ENCODE measurements at places on chromosomes 2 and 18. TPM values are rescaled to one million over a fixed set of nuclear protein-coding genes. Genes with fewer than 3 reads are reported as not detected.

GRCh38 chr2:173146590-173146989 lies 70.9 kb downstream of the MAP3K20 start:
- DNase-seq, result no peak

The CHRNG gene
- total RNA-seq, result not detected

DNA sequence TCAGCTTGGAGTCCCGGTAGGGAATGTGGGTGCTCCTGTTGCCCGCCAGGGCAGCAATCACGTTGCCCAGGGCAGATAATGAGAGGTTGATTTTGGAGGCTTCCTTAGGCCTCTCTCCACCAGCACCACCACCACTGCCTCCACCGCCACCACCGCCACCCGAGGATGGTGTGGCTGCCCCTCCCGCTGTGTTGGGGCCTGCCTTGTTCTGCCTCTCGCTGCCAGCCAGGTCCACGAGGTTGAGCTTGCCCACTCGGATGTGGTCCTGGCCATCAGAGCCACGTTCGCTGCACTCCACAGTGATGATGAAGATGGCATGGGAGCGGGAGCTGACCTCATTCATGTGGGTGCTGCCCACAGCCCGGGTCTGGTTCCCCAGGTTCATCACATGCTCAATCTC lies 1.3 kb downstream of the KIF3C start:
- DNase-seq, result no peak

The C1QL2 gene
- 0.27 TPM for total RNA-seq

The MCM6 gene
- 18.2 TPM for total RNA-seq

- DNase-seq, result no peak
These were observed 95.9 kb upstream of the GRB14 start for GRCh38 chr2:164717000-164717803.

GRCh38 chr2:10309286-10309685 lies 6.6 kb downstream of the HPCAL1 start:
- no peak for DNase-seq

GRCh38 chr18:31892936-31893335 lies 50.0 kb downstream of the TRAPPC8 start:
- DNase-seq, result no peak

DNA sequence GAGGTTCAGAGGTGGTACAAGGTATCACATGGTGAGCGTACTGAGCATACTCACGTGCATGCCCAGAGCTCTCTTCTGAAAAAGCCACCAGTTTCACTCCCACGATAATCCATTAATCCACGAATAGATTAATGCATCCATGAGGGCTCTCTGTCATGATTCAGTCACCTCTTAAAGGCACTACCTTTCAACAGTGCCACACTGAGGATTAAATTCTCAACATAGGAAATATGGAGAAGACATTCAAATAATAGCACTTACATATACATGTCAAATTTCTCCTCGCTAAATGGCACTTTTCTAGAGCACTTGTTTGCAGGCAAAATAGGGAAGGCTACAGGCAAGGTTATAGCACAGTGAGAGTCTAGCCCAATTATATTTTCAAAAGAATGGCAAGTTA lies 825.9 kb downstream of the TRIB2 start:
- no peak for DNase-seq

DNA sequence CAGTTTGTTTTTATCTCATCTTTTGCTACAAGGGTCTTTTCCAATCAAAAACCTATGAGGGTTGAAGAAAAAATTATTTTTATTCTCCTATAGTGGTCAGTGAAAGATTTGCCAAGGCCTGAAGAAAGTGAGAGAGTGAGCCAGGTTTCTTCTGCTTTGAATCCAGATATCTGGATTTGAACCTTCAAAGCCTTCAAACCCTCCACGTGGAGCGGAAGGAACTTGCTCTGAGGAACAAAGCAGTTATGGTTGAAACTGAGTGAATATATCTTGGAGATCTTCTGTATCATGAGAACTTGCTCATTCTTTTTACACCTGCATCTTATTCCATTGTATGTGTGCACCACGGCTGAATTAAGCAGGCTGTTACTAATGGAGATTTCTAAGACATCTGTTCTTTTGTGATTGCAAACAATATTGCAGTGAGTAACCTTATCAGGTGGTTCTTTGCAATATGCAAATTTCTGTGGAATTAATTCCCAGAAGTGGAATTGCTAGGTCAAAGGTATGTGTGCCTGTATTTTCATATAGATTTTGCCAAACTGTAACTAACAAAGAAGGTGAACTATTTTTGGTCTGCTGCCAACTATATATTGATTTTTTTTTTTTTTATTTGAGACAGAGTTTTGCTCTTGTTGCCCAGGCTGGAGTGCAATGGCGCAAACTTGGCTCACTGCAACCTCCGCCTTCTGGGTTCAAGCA lies 147.9 kb downstream of the B3GNT2 start:
- DNase-seq, result no peak

GRCh38 chr18:49811151-49811938 lies 2.0 kb downstream of the ACAA2 start:
- DNase-seq, result no peak

The NAB1 gene
- total RNA-seq, result 85.8 TPM

GRCh38 chr2:234564699-234565098 lies 67.8 kb upstream of the ARL4C start:
- DNase-seq, result no peak

The ANKRD36 gene
- 274 TPM for total RNA-seq

The TXNDC2 gene
- not detected for total RNA-seq

The RESP18 gene
- total RNA-seq, result 1.1 TPM

DNA sequence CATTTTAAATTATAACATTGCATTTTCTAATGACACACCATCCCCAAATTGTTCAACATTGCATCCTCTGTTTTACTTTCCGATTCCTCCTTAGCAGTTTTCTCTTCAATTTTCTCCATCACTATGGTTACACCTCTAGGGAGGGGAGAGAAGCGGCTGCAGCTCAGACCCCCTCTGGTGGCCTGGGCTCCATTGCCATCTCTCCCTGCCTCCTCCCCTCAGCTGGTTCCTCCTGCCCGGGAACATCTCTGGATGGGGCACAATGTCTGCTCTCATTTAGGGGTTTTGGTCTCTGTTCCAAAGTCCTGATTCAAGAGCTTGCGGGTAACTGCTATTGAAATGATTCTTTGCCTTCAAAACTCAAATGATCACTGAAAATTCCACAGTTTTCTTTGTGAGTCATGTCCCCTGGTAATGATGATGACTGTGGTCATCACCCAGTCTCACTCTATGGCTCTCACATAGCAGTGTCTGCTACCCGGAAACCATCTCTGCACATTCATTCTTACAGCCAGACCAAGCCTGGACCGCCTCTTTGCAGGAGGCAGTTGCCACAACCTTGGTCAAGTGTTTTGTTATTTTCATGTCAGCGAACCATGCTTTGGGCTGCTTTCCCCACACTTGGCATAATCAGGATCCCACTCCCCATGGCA lies 263.9 kb downstream of the ALPK2 start:
- no peak for DNase-seq

GRCh38 chr18:54381640-54382039 lies 23.9 kb downstream of the C18orf54 start:
- no peak for DNase-seq

The SERPINB12 gene
- total RNA-seq, result not detected

DNA sequence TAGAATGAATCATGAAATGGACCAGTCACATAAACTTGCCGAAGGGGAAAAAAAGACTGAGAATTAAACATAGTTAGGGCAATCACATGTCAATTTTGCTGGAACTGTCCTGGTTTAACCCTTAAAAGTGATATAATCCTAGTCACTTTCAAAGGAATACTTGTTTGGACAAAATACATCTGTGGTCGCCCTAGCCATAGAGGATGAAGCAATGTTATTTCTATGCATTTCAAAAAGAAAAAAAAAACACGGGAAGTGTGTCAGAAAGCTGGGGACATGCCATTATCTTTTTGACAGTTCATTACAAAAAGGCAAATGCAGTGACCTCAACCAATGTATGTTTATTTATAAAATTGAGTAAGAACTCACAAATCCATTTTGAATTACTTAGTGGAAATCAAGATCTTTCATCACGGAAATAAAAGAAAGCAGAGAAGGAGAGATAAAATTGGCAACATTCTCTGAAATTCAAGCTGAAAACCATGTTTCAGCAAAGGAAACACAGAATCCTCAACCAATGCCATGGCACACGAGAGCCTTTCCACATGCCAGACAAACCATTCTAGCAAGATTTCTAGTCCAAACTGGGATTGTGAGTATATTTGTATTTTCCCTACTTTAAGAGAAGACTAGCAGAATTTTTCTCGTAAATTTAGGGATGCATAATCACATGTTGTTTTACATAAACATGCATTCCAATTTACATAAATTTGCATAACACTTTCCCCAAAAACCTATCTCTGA lies 854.3 kb upstream of the ACVR2A start:
- no peak for DNase-seq

The UGT1A10 gene
- total RNA-seq, result not detected

DNA sequence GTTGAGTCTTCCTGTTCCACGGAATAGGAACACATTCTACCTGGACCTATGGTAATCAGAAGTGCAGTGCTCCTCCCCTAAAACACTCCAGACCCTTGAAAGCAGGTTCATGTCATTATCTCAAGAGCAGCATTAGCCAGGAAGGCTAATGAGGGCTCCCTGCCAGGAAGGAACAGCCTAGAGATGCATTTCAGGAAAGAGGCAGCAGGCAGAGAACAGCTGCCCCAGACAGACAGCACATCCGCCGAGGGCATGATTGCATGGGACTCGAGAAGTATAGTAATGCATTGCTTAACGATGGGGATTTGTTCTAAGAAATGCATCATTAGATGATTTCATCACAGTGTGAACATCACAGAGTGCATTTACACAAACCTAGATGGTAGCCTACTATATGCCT lies 171.5 kb downstream of the ALK start:
- no peak for DNase-seq

The CREG2 gene
- total RNA-seq, result 8.6 TPM

GRCh38 chr2:71008342-71008741 lies 13.7 kb upstream of the TEX261 start:
- DNase-seq, result no peak

The HPCAL1 gene
- total RNA-seq, result 40.8 TPM

- no peak for DNase-seq
These were observed 98.1 kb upstream of the BCL2L11 start for GRCh38 chr2:111022633-111023032.

DNA sequence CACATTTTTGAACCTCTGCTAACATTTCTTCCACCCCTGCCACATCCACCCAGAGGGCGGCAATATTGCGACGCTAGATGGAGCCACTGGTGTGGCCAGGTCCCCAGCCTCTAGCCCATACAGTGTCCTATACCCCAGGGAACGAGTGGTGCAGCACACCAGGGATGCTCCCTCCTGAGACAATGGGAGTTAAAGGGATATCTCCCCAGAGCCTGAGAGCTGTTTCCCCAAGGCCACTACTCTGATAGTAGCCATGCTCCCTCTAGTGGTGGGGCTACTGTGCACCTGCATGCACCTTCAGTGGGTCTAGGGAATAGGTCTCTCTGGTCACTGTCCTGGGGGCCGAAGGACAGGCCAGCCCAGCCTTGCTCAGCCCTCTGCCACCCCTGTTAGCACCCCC lies 336.4 kb upstream of the FSHR start:
- no peak for DNase-seq

DNA sequence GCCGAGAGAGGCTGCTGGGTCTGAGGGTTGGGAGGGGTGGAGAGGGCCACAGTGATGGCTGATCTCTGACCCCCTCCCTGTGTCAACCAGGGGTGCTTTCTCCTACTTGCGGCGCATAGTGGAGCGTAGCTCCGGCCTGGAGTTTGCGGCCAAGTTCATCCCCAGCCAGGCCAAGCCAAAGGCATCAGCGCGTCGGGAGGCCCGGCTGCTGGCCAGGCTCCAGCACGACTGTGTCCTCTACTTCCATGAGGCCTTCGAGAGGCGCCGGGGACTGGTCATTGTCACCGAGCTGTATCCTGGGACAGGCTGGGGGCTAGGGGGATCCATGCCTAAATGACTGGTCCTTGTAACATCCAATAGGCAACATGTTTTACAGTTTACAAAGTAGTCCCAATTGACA lies 20.9 kb upstream of the GMPPA start:
- no peak for DNase-seq

The EIF2AK3 gene
- total RNA-seq, result 25.2 TPM

- no peak for DNase-seq
These were observed 68.9 kb upstream of the HAAO start for GRCh38 chr2:42861321-42861720.

DNA sequence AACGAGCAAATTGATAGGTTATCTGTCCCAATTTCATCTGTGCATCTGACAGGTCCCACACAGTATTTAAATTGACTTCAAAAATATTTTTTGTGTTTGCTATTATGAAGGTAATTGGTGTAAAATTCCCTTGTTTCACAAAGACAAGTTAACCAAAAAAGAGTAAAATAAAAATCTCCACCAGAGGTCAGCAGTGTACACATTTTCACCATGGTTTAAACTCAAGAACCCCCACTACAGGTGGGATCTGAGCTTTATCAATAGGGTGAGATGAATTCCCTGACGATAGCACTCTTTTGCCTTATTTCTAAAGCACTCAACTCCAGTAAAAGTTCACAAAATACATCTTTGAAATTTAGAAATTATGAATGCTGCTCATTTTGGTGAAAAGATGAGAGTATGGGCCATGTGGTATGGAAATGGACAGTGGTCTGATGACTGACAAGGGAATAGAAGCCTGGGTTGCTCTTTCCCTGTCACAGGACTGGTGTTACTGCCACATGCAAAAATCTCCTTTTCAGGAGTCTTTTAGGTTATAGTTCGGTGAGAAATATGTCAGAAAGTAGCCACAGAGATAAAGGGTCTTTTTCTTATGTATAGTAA lies 68.0 kb downstream of the SERPINB8 start:
- DNase-seq, result peak; percentile 24

- DNase-seq, result no peak
These were observed 26.8 kb upstream of the RTTN start for GRCh38 chr18:70232261-70232660.

The IL1B gene
- total RNA-seq, result 1.1 TPM
